Stimulated activated memory B cell treated with anti-CD40 and anti-IgM and Interleukin-4, amounts not matched to agents 10 μg/mL and 1 μg/mL and 100 μg/mL, for 72 hours (primary cell): ENCODE measurements at places on chromosomes 5 and 9.
A peak's percentile ranks its signal among the peaks of the same experiment; 100 is the strongest.

DNA sequence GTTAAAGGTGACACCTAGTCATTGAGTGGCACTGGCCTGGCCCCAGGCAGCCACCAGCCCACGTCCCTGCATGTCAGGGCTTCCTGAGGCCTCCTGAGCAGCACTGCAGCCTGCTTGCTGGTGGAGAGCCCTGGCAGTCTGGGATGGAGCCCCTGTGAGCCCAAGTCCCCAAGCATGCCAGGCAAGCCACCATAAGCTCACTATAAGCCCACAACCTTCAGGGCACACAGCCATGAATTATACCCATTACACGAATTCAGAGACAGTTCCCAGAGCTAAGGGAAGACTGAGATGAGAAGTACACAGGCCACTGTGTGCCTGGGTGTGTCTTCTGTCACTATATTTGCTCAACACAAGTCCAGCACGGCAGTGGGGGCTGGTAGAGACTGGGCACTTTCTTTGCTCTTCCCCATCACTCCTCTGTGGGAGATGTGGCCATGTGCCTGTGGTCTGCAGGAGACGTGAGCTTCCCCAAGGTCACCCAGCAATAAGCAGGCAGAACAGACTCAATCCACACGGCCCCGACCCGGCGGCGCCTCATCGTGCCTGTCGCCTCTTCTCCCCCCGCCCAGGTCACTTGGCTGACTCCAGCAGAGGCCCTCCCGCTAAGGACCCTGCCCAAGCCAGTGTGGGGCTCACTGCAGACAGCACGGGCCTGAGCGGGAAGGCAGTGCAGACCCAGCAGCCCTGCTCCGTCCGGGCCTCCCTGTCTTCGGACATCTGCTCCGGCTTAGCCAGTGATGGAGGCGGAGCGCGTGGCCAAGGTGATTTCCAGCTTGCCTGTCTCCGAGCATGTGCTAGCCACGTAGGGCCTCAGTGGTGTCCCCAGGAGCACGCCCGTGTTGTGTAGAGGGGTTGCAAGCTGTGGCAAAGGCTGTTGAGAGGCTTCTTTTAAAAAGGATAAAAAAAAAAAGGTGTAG, 114.8 kb downstream of the WNK2 start:
- peaks cover 34% of the 10 kb centered on the region for H3K4me1 ChIP-seq
- no peak for ATAC-seq
- peaks cover 24% of the 10 kb centered on the region for H3K27me3 ChIP-seq
- peaks cover 5% of the 10 kb centered on the region for H3K36me3 ChIP-seq
- no peak overlapping the region for H3K27ac ChIP-seq

DNA sequence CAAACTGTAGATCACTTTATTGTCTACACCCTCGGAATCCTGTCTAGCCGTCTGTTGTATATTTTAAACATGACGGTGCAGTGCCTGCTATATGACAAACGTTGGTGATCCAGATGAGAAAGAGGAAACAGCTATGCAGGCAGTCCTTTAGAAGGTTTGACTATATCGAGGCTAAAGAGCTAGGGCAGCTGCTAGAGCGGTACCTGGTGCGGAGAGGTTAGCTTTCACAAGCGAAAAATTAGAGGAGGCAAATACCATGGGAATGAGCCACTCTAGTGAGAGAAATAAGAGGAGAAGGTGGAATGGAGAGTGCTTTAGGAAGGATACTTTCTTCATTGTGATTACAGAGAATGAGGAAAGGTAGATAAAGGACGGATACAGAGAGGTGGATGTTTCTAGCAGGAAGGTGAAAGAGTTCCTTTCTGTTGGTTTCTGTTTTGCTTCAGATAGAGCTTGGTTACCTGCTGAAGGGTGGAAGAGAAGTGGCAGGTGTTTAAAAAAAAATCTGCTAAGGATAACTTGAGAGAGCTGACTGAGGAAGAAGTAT, 959 bp upstream of the FBXL17 start:
- H3K27me3 ChIP-seq: no peaks in the 10 kb centered on the region
- H3K36me3 ChIP-seq: peaks cover 8% of the 10 kb centered on the region
- ATAC-seq: peak; percentile 20
- peak overlapping the region; percentile 81 for H3K4me3 ChIP-seq
- peaks cover 42% of the 10 kb centered on the region for H3K4me1 ChIP-seq

GRCh38 chr5:55402199-55402598, 94.4 kb downstream of the MTREX start:
- H3K36me3 ChIP-seq: peaks cover 55% of the 10 kb centered on the region
- no peak for ATAC-seq

- no peak for ATAC-seq
- no peak overlapping the region for H3K4me3 ChIP-seq
- no peak overlapping the region for H3K27ac ChIP-seq
Measured at GRCh38 chr5:37873988-37874387, 34.1 kb upstream of the GDNF start.

DNA sequence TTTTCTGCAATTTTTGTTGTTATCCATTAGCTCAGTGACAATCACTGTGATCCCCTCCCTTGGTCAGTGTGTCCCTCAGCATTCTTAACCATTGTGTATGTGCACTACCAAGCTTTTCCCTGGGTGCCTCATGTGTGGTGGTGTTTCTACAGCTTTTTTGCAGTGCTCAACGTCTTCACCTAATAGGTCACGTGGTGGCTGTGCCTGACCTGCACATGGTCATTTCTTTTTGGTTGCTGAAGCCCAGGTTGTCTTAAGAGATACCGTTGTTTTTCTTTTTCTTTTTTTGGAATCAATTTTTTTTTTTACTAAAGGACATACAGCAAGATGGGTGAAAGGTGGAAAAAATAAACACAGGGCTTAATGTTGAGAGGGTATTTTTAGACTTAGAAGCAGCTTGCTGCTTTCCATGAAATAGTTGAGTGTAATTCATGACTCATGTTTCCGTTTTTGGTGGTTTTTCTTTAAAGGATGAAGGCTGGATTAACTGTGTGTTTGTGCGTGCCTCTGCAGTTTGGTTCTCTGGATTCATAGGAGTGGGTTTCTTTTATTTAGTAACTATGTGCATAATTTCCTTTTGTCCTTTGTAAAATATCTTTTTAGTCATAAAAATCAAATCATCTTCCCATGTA, 22.2 kb downstream of the SH3GL2 start:
- H3K36me3 ChIP-seq: no peaks in the 10 kb centered on the region
- H3K4me1 ChIP-seq: no peaks in the 10 kb centered on the region
- no peaks in the 10 kb centered on the region for H3K27me3 ChIP-seq
- no peak overlapping the region for H3K4me3 ChIP-seq

DNA sequence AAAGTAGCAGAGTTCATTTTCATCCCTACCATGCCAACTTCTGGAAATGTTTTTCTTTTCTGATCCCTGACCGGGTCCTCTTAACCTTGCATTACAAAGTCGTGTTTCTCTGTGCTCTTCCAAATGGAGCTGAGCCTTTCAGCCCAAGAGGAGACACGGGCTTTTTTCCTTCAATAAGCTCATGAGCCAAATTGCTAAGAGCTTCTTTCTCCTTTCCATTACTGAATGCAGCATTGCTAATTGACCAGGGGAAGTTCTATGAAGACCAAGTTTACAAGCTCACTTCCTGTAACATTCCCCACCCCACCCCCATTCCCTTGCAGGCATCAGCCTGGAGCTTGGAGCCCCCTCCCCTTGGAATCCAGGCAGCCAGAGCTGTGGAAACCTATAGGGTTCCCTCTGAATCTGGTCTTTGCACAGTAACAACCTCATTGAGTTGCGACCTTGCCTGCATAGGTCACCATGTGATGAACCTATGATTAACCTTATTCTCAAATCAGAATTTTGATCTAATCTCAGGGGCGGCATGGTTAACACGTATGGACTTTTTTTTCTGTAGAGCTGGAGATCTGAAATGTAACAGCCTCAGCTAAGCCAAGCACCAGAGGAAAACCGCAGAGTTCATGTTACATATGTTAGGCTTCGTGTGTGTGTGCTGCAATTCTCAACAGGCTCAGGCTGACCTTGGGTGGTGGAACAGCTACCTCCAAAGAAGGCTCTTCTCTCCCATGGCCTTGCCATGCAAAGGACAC, 395.7 kb upstream of the ZNF462 start:
- no peak for ATAC-seq
- H3K36me3 ChIP-seq: no peaks in the 10 kb centered on the region
- no peak overlapping the region for H3K27ac ChIP-seq
- H3K4me1 ChIP-seq: no peaks in the 10 kb centered on the region
- no peak overlapping the region for H3K4me3 ChIP-seq

DNA sequence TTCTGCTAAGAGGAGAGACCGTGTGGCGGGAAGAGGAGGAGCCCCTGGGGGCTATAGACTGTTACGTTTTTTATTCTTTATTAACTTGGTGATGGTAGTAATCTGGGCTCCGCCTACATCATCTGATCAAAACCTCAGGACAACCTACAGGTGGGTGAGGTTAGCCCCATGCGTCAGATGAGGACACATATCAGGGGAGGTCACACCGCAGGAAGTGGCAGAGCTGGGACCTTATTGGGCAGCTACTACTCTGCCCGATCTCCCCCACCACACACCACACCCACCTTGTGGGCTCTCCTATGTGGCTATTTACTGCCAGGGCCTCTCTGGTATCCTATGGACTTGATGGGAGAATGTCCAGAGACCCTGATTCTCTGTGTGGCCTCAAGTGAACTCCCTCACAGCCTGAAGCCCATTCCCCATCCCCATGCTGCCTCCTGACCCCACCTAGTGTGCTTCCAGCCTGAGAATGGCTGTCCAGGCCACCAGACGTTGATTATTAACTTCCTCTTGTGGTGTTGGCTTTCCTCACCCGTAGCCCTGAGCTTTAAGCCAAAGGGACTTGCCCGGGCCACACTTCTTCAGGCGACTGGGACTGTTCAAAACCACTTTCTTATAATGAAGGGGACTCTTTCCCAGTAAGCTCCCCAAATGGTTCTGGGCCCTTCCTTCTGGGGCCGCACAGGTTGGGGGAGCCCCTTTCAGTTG, 8.2 kb downstream of the UNC5A start:
- ATAC-seq: peak; percentile 47
- H3K36me3 ChIP-seq: no peaks in the 10 kb centered on the region
- H3K4me3 ChIP-seq: peak overlapping the region; percentile 57
- H3K27ac ChIP-seq: no peak overlapping the region

- no peaks in the 10 kb centered on the region for H3K27me3 ChIP-seq
- peaks cover 57% of the 10 kb centered on the region for H3K36me3 ChIP-seq
- H3K4me1 ChIP-seq: peaks cover 23% of the 10 kb centered on the region
- H3K4me3 ChIP-seq: no peak overlapping the region
Measured at GRCh38 chr9:99210572-99210971, 11.2 kb downstream of the ALG2 start.

DNA sequence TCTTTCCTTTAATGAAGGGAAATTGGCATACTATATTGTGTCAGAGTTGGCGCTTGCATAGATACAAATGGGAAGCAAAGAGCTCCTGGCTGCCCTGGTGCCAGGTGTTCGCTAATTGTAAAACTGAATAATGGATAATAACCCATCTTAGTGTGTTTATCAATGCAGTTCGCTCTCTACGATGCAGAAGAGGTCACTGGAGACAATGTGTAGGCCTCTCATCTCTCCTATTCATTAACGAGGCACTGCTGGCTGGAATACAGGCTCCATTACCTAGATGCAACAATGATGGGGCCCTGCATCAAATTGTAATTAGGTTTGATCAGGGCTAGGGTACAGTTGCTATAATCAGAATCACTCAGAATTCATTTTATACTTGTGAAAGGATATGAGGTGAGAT, 171.0 kb downstream of the RMI1 start:
- H3K27me3 ChIP-seq: no peaks in the 10 kb centered on the region
- no peak overlapping the region for H3K27ac ChIP-seq
- H3K36me3 ChIP-seq: no peaks in the 10 kb centered on the region
- H3K4me3 ChIP-seq: no peak overlapping the region
- H3K4me1 ChIP-seq: peaks cover 8% of the 10 kb centered on the region

GRCh38 chr9:31142456-31142855, 1242.0 kb upstream of the ACO1 start:
- ATAC-seq: no peak
- H3K36me3 ChIP-seq: no peaks in the 10 kb centered on the region
- peaks cover 5% of the 10 kb centered on the region for H3K4me1 ChIP-seq

DNA sequence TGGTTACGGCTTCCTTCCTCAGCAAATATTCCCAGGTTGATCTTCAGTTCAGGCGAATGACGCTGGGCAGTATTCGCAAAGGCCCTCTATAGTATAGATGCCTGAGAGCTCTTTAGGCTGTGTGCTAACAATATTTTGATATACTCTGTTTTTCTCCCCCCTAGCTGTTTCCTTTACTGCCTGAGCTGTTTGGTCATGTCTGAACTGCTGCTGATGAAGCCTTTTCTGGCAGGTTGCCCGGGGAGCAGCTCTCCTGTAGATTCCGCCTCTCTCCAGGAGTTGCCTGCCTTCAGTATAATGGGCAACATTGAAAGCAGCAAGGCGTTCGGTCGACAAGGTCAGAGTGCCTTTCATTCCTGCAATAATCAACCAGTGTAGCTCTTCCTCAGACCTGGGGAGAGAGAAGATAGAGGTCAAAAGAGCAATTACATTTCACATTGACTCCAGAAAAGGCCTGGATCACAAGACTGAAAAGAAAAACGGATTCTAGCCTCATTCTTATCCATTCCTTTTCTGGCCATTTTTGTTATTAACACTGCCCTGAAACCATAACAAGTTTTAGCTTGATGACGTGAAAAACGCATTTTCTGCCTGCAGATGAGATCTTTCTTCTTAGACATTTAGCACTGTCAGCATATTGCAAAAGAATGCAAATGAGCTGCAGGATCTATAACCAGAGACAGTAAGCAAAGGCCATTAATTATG, 60.1 kb upstream of the ZNF608 start:
- H3K4me1 ChIP-seq: peaks cover 5% of the 10 kb centered on the region
- H3K27me3 ChIP-seq: no peaks in the 10 kb centered on the region
- no peak overlapping the region for H3K4me3 ChIP-seq
- H3K36me3 ChIP-seq: no peaks in the 10 kb centered on the region
- ATAC-seq: no peak

DNA sequence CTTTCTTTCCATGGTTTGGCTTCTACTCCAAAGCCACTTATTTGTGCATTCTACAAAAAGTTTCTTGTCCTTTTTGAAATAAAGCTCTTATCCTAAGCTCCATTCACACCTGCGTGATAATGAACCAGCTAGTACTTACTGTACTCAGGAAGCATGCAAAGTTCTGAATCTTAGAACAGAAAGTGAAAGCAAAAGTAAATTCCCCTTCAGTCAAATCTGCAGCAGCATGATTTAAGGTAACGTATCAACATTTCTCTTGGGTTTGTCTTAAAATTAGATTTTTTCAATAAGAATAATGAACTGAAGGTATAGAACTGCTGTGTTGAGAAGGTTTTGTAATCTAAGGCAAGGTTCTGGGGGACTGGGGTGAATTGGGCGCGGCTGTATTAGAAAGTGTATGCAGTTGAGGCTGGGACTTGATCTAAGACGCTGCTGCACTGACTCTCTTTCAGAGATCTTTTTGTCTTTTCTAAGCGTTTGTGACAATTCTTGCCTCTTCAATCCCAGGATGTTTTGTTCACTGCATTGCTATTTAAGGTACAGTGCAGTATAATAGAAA, at the start of gene ERAP2:
ERAP2 (plus strand) TSS at position 209 of the 559 bp plus-strand sequence. CDS start 3,186 bp downstream, outside the sequence.
- H3K27me3 ChIP-seq: no peaks in the 10 kb centered on the region
- peak within 1 kb of the TSS; percentile 89 for H3K27ac ChIP-seq
- peak; percentile 69 for ATAC-seq
- H3K4me1 ChIP-seq: peaks cover 59% of the 10 kb centered on the region
- H3K4me3 ChIP-seq: peak within 1 kb of the TSS; percentile 90

GRCh38 chr9:3401221-3401954, 124.4 kb downstream of the RFX3 start:
- H3K27me3 ChIP-seq: no peaks in the 10 kb centered on the region
- H3K27ac ChIP-seq: no peak overlapping the region
- no peak for ATAC-seq
- peaks cover 11% of the 10 kb centered on the region for H3K36me3 ChIP-seq
